ENCODE measurements at places on chromosomes 2 and 18.
A peak's percentile ranks its signal among the peaks of the same experiment; 100 is the strongest.

GRCh38 chr2:30716123-30716900 is 90.9 kb downstream of the CAPN13 start:
- no peak for DNase-seq

- no peak for DNase-seq
These were observed 141.9 kb upstream of the ID2 start for GRCh38 chr2:8539743-8540551.

DNA sequence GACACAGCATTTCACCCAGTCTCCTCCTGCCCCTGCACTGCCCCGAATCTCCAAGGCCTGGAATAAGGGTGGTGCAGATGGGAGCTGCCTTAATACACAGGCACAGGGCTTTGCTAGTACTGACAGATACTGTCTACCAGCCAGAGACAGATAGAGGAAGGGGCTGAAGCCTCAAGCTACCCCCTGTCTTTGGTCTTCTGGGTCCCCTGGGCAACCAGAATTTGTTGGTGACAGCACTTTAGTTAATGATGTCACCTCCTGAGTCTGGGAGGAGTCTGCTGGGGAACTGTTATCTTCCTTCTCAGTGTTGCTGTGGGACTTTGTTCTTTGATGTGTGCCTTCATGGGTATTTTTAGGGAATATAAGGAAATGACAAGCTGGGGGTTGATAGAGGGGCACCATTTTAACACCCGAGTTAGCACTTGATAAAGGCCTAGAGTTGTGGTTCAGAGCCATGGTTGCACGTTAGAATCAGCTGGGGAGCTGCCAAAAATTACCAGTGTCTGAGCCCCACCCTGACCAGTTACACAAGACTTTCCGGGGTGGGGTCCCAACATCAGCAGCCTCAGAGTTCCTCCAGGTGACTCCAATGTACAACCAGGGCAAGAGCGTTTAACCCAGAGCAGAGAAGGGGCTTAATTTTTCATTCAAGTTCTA is 136.8 kb downstream of the SMAD7 start:
- peak; percentile 78 for DNase-seq

- no peak for DNase-seq
These were observed 11.7 kb upstream of the STK17B start for GRCh38 chr2:196183172-196183473.

- DNase-seq = no peak
These were observed 92.5 kb upstream of the MAP2 start for GRCh38 chr2:209331291-209331844.

- DNase-seq = no peak
These were observed 23.1 kb downstream of the PDK1 start for GRCh38 chr2:172578860-172579512.

GRCh38 chr2:11239666-11240462 is 84.6 kb downstream of the SLC66A3 start:
- no peak for DNase-seq
